Gastroesophageal sphincter (tissue), 4 donors: ENCODE measurements at places on chromosomes 3 and 15. TPM values are rescaled to one million over a fixed set of nuclear protein-coding genes. Genes with fewer than 3 reads are reported as not detected.

Gene KLHL24
- 148 TPM for total RNA-seq

- peak overlapping the region; percentile 5 for H3K27ac ChIP-seq
- no peak for ATAC-seq
- no peaks in the 10 kb centered on the region for H3K36me3 ChIP-seq
- no peak overlapping the region for H3K4me3 ChIP-seq
These were observed 333.5 kb downstream of the FOXP1 start for GRCh38 chr3:71250026-71250425.

Gene CLDN18
- not detected for total RNA-seq

DNA sequence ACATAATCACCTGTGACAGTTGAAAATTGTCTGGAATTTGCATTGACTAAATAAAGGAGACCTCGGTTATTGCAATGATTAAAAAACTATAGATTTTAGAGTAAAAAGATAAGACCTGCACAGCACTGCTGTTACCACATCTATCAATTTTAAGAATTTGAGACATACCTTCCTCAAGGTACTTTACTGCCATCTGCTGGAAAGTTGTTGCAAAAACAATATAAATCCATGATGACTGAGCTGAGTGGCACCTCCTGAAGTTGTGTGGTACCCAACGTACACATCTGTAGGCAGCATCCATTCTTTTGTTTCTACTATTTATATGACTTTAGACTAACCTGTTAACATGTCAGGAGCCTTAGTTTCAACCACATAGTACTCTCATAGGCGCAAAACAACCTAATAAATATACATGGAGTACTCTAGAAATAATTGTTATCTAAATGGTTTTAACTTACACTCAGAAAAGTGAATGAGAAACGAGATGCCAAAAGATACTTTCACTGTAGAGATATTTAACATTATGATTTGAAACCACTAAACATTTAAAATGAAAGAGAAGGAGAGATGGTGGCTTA, 106.7 kb downstream of the GHSR start:
- H3K36me3 ChIP-seq: peaks cover 6% of the 10 kb centered on the region
- no peak overlapping the region for H3K4me3 ChIP-seq
- ATAC-seq: peak; percentile 34

Gene C3orf85
- not detected for total RNA-seq

DNA sequence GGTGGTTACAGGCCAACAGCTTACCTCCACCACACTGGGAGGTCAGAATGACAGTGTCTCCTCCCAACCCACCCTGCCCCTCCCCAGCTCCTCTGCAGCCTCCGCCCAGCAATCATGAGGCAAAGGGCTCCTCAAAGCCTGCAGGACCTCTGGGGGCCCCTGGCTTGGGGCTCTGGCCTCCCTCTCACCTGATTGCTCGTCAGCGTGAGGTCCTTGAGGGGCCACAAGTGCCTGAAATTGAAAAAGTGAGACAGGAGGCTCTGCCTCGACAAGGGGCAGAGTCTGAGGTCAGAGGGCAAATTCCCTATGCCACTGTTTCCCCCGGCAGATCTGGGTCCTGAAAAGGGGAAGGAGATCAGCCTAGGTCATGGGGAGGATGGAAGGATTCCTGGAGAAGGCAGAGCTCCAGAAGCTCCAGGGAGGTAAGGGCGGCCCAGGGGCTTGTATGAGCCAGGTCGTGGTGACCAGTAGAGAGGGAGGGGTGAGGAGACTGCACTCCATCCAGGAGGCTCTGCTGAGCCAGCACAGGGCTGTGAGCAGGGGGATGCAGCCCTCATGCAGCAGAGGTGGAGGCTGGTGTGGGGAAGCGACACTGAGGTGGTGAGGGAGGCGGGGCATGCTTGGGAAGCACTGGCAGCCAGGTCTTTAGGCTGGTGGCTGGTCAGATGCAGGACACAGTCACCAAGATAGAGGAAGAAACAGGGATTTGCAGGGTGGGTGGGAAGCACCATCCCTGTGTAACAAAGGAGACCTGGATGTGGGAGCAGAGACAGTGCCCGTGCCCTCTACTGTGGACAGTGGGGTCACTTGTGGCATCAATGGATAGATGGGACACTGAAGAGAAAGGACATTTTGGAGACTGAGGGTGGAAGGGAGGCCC, 20.1 kb downstream of the ALS2CL start:
- H3K27me3 ChIP-seq: no peaks in the 10 kb centered on the region
- no peak overlapping the region for H3K4me3 ChIP-seq
- H3K27ac ChIP-seq: no peak overlapping the region
- H3K4me1 ChIP-seq: no peaks in the 10 kb centered on the region
- peaks cover 38% of the 10 kb centered on the region for H3K36me3 ChIP-seq

Gene RBP2
- not detected for total RNA-seq

Gene UBA7
- total RNA-seq: 16.2 TPM

Gene ERICH6
- not detected for total RNA-seq

Gene GPR156
- 0.73 TPM for total RNA-seq

GRCh38 chr15:67977414-67978089, 76.6 kb upstream of the PIAS1 start:
- no peak for ATAC-seq
- H3K4me1 ChIP-seq: no peaks in the 10 kb centered on the region
- no peak overlapping the region for H3K27ac ChIP-seq
- no peak overlapping the region for H3K4me3 ChIP-seq
- H3K36me3 ChIP-seq: no peaks in the 10 kb centered on the region

GRCh38 chr3:179949869-179950268, 86.9 kb downstream of the PEX5L start:
- peaks cover 9% of the 10 kb centered on the region for H3K27me3 ChIP-seq
- no peak overlapping the region for H3K27ac ChIP-seq
- H3K4me3 ChIP-seq: no peak overlapping the region
- ATAC-seq: no peak
- H3K4me1 ChIP-seq: no peaks in the 10 kb centered on the region

GRCh38 chr3:94024385-94024784, 4.0 kb downstream of the STX19 start:
- no peaks in the 10 kb centered on the region for H3K36me3 ChIP-seq
- no peaks in the 10 kb centered on the region for H3K27me3 ChIP-seq
- no peak for ATAC-seq
- H3K4me3 ChIP-seq: no peak overlapping the region

DNA sequence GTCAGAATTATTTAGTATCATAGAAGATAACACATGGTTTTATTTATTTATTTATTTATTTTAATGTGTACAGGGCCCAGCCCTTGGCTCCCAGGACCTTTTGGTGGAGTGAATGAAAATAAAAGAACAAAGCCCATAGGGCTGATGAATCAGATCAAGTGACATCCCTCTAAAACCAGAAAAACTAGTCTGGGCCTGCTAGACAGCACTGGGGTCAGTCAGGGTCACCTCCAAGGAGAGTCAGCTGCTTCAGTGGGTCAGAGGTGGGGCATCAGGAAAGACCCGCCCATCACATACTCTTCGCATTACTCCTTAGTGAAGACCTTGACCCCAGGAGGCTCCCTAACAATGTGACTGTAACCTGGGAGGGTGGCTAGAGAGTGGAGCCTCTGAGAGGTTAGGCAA, 12.8 kb downstream of the PPCDC start:
- ATAC-seq: no peak
- no peak overlapping the region for H3K4me3 ChIP-seq
- no peaks in the 10 kb centered on the region for H3K27me3 ChIP-seq
- no peak overlapping the region for H3K27ac ChIP-seq
- no peaks in the 10 kb centered on the region for H3K4me1 ChIP-seq

DNA sequence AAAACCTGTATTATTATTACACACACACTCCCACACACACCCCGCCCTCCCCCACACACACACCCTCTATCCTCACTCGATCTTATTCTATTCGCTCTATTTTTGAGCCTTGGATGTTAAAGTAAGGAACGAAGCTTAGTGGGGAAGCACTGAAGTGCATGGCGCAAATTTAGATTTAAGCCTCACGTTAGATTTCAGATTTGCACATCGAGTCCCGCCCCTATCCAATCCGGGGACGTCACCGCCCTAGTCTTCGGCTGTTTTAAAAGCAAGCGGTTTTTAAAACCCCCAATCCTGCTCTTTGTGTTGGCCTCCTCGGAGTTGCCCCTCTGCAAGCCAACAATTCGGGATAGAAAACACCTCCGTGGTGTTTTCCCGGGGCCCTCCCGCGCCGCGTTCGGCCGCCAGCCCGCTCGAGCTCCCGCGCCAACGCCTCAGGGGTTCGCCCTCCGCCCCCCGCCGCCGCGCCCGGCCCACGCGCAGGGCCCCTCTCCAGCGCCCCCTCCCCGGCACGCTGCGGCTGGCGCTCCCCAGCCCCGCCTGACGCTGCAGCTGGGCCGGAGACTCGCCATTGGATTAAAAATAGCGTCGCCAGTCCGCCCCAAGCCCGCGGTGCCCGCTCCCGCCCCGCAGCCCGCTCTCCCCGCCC, at the start of gene USP13:
Gene USP13 (plus strand): TSS at position 594 of the 649 bp plus-strand sequence. CDS start 186 bp downstream, outside the sequence.
- peak within 1 kb of the TSS; percentile 75 for H3K4me3 ChIP-seq
- no peaks in the 10 kb centered on the region for H3K36me3 ChIP-seq
- peaks cover 6% of the 10 kb centered on the region for H3K4me1 ChIP-seq
- no peaks in the 10 kb centered on the region for H3K27me3 ChIP-seq
- H3K27ac ChIP-seq: peak within 1 kb of the TSS; percentile 95
- peak; percentile 91 for ATAC-seq

GRCh38 chr3:45565342-45565741, 29.2 kb upstream of the LIMD1 start:
- no peak overlapping the region for H3K4me3 ChIP-seq
- H3K4me1 ChIP-seq: peaks cover 4% of the 10 kb centered on the region
- no peak overlapping the region for H3K27ac ChIP-seq
- H3K27me3 ChIP-seq: no peaks in the 10 kb centered on the region
- H3K36me3 ChIP-seq: no peaks in the 10 kb centered on the region

Gene ANKRD63
- 1.6 TPM for total RNA-seq
